ENCODE measurements at places on chromosomes 12 and 14.
A peak's percentile ranks its signal among the peaks of the same experiment; 100 is the strongest.

DNA sequence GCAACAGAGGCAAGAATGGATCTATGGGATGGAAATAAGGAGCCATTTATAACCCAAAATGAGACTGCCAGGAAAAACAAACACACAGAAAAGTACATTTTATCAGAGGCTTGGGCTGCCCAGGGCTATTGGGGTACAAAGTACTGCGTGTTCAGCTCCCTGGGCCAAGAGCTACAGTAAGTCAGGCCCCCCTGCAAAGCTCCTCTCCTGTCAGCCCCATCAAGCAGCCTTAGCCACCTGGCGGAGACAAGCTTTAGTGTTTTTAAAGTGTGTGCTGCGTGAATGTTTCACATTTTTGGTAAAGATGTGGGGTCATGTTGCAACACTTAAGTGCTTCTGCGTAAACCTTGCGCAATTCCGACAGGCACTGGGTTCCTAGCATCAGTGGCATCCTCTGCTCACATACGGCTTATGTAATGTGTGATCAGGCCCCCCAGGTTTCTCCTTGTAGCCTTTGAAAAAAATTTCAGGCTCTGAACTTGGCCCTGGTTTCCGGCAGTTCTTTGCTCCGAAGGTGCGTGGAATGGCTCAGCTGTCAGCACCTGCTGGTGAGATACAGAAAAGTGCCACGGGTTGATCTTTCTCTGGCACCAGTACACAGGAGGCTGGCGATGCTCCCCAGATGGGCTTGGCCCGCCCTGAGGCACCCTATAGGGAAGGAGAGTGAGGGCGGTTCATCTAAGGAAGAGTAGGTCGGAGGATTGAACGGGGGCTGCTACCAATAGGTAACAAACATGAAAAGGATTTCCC is 198.7 kb upstream of the EEA1 start:
- no peak for DNase-seq

- no peak for DNase-seq
These were observed 257.0 kb downstream of the DPF3 start for GRCh38 chr14:72636871-72637270.

GRCh38 chr12:119682639-119683252 is 14.8 kb downstream of the PRKAB1 start:
- DNase-seq, result no peak

DNA sequence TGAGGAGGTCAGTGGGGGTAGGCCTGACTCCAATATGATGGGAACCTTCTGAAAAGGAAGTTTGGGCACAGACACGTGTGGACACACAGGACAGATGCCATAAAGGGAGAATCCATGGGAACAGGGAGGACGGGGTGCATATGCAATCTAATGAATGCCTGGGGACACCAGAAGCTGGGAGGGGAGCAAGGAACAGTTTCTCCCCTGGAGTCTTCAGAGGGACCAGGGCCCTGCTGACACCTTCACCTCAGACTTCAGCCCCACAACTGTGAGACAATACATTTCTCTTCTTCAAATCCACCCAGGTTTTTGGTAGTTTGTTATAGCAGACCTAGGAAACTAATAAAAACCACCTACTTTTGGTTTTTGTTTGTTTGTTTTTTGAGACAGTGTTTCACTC is 35.2 kb upstream of the CLIP1 start:
- no peak for DNase-seq

DNA sequence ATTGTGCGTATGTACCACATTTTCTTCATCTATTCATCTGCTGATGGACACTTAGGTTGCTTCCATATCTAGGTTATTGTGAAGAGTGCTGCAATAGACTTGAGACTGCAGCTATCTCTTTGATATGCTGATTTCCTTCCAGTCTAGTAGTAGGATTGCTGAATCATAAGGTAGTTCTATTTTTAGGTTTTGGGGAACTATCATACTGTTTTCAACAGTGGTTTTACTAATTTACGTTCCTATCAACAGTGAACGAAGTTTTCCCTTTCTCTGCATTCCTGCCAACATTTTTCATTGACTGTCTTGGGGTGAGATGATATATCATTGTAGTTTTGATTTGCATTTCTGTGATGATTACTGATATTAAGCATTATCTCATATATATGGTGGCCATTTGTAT is 482.2 kb downstream of the SLC16A7 start:
- DNase-seq, result no peak

GRCh38 chr14:94917041-94917600 is 147.2 kb upstream of the GSC start:
- no peak for DNase-seq

- no peak for DNase-seq
These were observed 157.8 kb upstream of the PKP2 start for GRCh38 chr12:33054371-33054770.

GRCh38 chr12:51524386-51524901 is 66.6 kb upstream of the SCN8A start:
- DNase-seq, result no peak

DNA sequence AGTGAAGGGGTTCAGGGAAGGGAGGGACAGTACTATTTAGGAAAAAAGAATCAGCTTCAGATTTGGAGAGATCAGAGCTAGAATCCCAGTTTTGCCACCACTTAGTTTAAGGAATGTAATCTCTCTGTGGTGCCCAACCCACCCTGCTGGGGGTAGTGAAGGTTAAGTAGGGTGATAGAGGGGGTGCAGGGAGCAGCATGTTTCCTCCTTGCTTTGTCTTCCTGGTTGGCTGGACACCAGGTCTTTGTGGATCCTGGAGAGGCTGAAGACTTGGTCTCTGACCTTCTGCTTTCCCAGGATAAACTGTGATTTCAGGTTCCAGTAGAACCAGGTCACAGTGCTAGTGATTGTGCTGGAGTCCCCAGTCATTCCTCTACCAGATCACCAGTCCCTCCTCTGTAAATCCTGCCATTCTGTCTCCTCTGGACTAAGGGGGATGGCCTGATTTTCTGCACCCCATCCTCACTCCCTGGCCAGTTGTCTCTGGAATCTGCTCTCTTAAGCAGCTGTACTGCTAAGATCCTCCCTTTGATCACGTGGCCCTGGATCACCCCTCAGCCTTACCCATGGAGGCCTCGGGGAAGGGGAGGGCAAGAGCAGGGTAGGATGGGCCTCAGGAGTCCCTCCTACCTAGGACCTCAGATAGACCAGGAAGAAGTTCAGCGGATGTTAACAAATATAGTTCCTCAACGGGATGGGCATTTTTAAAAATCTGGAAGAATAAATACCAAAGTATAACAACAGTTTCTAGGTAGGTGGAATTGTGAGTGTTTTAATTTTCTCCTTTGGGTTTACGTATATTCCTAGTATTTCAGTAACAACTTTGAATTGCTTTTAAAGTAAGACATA is 3.1 kb downstream of the MAP3K12 start:
- DNase-seq, result no peak

GRCh38 chr14:91980157-91980556 is 32.7 kb upstream of the FBLN5 start:
- no peak for DNase-seq

DNA sequence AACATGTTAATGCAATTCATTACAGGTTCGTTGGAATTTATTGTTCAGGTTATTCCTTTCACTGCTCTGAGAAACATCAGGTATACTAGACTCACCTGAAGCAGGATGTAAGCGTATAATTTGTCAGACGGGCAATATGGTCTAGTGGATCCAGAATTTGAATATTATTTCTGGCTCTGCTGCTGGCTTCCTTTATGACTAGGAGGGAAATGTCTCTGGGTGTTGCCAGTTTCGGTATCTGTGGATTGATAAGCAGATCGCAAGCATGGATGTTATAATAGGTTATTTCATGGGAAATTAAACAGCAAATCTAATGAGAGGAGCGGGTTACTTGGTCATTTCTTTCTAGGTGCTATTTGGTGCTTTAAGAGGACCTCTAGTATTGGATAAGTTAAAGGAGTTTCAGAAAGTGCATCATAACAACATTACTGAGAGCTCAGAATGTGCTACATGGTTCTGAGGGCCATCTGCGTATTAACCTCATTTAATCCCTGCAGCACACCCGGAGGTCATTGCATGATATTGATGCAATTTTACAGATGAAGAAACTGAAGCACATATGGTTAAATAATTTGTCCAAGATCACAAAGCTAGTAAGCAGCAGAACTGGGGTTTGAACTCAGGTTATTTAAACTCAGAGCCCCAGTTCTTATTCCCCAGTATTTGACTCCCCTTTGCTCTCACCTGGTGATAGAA is 47.3 kb upstream of the BCAT1 start:
- DNase-seq, result peak; percentile 68

GRCh38 chr12:2783936-2784600 is 10.7 kb upstream of the FKBP4 start:
- peak; percentile 76 for DNase-seq

GRCh38 chr12:113862590-113863454 is 103.3 kb downstream of the RBM19 start:
- no peak for DNase-seq

DNA sequence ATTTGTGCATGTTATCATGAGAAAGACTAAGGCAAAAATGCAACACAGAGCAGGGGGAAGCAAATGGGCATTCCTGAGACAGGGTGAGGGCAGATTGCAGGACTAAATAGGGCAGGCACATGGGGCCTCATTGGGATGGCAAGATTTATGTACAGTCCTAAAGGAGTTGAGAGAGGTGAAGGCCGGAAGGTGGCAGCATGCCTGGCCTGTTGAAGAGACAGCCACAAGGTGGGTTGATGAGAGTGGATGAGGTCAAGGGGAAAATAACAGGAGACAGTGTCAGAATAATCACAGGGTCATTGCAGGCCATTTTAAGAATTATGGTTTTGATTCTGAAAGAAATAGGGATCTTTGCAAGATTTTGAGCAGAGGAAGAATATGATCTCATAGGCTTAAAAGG is 21.0 kb downstream of the PAH start:
- no peak for DNase-seq

GRCh38 chr12:64729909-64730587 is 29.2 kb downstream of the GNS start:
- no peak for DNase-seq

- no peak for DNase-seq
These were observed 23.3 kb downstream of the LRTM2 start for GRCh38 chr12:1843641-1844005.

GRCh38 chr12:71297930-71298329 is 140.1 kb upstream of the TSPAN8 start:
- DNase-seq, result no peak

DNA sequence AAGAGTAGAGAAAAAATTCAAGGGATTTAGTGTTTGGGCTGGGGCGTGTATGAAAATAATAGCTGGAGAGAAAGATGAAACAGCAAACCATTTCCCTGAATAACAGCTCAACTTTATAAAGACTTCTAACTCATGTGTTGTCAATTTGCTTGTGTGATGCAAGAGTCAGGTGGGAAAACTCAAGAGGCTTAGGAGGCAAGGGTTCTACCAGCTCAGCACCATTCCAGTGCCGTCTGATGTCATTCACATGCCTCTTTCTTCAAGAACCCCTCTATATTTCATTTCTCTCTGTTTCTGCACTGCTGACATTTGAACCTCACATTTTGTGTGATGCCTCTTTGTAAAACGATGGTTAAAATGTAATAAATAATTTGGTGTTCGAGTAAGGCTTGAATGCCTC is 192.2 kb downstream of the PRKD1 start:
- no peak for DNase-seq

DNA sequence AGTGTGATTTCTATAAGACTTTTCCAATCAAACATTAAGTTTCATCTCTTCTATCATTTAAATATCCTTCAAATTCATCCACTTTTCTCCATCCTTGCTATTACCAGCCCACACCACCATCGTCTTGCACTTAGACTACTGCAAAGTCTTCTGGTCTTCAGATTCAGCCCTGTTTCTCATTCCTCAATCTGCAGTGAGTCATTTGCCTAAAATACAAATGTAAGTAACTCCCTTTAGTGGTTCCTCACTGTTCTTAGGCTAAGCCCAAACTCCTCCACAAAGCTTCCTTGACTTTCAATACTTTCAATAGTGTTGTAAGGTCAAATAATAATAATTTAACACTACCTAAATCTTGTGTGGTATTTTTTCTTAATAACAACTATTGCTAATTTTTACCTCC is 83.3 kb downstream of the PLEKHG7 start:
- no peak for DNase-seq

- DNase-seq, result no peak
These were observed 54.3 kb downstream of the BMP4 start for GRCh38 chr14:53902307-53902706.

GRCh38 chr14:72904840-72905561 is 11.1 kb upstream of the DPF3 start:
- DNase-seq, result peak; percentile 92

- peak; percentile 14 for DNase-seq
These were observed 429.0 kb upstream of the FBXO33 start for GRCh38 chr14:39861229-39861600.

Measured in NCI-H1694 treated with DMSO at 0.1 percent for 48 hours (cell line).